Stimulated activated CD4-positive, alpha-beta T cell treated with anti-CD3 and anti-CD28 coated beads, Interleukin-1b, Interleukin-23, amount 100 ng/mL, for 1 hour (primary cell): ENCODE measurements at places on chromosomes 5 and 9.

GRCh38 chr9:35226651-35227050, 64.8 kb downstream of the UNC13B start:
- no peak for DNase-seq

DNA sequence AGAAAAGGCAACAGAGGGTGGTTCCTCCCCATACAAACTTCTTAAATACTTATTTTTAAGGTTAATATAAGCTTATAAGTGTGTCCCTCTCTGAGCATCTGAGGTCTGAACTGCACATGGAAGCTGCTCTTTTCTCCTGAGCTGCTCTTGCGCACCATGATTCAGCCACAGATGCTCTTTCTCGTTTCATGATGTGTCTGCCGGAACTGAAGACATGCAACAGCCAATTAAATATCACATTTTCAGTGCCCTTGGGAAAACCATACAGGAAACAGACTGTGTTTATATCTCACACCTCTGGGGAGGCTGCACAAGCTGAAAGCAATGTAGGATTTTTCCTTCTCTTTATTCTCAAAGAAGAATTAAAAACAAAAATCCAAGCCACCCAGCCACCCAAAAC, 96.8 kb upstream of the NREP start:
- DNase-seq: no peak

DNA sequence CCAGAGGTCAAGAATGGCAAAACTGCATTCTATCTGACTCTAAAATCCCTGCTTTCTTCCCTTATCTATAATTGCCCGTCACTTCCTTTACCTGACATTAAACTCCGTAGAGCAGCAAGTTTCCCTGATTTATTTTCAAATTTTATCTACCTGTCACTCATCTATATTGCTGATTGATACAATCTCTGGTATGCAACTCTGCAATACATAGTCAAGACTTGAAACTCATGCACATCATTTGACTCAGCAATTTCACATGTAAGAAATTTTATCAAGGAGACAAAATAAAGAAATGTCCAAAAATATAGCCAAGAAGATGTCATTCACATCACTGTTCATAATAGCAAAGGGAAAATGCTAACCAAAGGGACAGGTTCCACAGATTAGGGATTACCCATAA, 39.5 kb downstream of the FBXW11 start:
- no peak for DNase-seq

- no peak for DNase-seq
Observed at GRCh38 chr9:122103985-122104384, 10.9 kb upstream of the TTLL11 start.

- DNase-seq: no peak
Observed at GRCh38 chr5:159274676-159275075, 11.6 kb downstream of the UBLCP1 start.

GRCh38 chr9:91214086-91214485, 147.6 kb downstream of the AUH start:
- DNase-seq: no peak

DNA sequence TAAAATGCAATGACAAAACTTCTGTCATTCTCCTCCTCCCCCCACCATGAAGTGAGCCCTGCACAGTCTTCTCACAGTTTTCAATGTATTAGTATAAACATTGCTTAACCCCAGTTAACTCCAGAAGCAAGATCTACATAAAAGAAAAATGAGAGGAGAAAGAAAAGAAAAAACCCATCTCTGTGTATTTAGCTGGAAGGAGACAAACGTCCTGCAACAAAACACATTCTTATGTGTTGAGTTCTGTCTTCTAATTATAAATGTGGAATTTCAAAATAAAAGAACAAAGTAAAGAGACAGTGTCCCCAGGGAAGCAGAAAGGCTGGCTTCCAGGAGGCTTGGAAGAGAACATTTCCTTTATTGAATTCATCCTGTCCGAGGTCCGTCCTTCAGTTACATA, 491.9 kb upstream of the TUSC1 start:
- DNase-seq: no peak

DNA sequence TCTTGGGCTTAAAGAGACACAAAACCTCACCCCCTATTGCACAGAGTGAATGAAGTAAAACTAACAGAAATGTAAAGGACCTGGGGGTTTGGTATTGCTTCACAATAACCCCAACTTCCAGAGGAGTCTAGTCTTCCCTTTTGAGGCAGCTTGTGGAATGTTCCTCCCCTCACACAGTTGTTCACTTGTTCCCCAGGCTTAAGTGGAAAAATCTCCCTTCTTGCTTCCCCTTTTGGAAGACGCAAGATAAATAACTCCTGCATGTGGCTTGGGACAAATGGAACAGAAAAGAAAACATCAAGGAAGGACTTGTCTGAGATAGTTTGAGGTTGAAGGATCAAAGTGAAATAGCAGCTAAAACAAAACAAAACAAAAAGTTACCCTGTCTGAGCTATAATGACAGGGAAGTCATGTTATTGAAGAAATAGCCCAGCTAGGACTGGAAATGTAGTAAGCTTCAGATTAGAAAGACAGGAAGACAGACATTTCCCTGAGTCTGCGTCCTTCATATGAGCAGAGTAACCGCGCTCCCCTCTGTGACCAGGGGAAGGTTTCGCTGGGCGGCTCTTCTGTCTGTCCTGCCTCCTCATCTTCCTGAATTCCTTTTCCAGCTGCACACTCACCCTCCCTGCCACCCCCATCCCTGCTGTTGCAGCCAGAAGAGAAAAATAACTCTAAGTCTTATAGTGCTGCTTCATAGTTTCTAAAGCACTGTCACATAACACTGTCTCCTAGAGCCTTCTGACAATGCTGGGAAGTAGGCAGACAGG, 8.8 kb downstream of the SPARC start:
- no peak for DNase-seq

GRCh38 chr9:20353524-20353923, 268.8 kb downstream of the MLLT3 start:
- DNase-seq: no peak

GRCh38 chr5:74538206-74538661, 102.3 kb downstream of the ENC1 start:
- no peak for DNase-seq

GRCh38 chr5:144467792-144468191, 297.1 kb downstream of the KCTD16 start:
- DNase-seq: no peak

- DNase-seq: no peak
Observed at GRCh38 chr9:4375424-4376200, 75.7 kb upstream of the GLIS3 start.

DNA sequence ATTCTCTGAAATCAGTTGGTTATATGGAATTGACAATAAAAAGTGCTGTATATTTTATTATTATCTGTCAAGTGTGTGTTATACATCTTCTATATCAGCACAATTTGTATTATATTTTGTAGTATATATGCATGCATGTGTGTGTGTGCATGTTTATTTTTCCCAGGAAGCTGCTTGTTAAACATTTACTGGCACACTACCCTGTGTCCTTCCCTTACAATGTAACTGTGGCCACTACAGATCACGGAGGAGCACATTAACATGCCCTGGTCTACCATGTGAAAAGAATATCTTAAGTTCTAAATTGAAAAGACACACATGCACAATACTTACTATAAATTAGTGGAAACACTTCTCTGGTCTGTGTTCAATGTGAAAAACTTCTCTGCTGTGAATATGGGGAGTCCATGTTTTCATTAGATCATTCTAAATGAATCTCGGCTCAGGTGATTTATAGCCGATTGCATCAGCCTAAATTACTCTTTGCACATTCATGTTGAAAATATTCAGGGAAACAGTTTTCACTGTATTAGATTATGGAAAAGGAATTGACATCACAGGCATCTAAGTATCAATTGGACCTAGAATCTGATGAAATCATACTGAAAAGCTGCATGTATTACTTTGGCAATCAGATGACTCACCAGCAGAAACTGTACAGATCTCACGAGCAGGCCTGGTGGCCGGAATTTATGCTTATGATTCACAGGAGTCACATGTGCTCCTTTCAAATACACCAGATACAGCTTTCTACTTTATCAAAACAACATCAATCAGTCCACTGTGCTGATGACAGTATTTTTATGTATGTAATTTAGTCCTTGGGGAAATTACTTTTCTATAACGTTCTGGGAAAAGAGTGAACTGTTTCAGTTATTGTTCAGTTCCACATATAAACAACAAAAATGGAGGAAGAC, 39.4 kb downstream of the LURAP1L start:
- DNase-seq: no peak

DNA sequence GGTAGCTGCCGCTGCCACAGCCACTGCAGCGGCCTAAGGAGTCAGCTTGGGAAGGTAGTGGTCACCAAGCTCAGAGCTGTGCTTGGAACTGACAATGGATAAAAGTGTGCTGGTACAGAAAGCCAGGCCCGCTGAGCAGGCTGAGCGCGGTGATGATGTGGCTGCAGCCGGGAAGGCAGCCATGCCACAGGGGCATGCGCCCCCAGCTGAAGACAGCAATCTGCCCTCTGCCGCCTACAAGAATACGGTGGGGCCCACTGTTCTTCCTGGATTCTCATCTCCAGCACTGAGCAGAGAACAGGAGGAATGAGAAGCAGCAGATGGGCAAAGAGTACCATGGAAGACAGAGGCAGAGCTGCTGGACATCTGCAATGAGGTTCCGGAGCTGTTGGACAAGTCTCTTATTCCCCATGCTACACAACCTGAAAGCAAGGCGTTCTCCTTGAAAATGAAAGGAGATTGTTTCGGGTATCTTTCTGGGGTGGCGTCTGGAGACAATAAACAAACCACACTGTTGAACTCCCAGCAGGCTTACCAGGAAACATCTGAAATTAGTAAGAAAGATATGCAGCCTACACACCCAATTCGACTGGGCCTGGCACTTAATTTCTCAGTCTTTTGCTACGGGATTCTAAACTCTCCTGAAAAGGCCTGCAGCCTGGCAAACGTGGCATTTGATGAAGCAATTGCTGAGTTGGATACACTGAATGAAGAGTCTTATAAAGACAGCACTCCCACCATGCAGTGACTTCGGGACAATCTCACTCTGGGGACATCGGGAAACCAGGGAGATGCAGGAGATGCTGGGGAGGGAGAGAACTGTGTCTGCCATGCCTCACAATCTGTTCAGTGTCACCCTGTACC, 22.8 kb upstream of the ANKRD18A start:
- DNase-seq: no peak

DNA sequence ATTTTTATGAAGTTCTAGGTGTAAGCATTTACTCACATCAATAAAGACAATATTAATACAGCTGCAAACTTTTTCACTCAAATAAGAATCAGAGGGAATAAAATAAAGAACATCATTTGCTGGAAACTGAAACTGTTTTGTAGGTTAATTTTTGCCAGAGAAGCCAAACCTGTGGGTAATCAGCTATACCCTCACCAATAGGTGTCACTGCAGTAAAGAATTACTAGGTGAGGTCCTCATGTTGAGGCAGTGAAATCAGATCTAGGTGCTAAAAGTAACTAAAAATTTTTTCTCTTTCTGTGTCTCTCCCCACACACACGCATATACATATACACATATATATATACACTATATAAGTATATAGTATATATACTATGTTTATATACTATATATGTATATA, 1016.3 kb upstream of the SEMA6A start:
- DNase-seq: no peak

DNA sequence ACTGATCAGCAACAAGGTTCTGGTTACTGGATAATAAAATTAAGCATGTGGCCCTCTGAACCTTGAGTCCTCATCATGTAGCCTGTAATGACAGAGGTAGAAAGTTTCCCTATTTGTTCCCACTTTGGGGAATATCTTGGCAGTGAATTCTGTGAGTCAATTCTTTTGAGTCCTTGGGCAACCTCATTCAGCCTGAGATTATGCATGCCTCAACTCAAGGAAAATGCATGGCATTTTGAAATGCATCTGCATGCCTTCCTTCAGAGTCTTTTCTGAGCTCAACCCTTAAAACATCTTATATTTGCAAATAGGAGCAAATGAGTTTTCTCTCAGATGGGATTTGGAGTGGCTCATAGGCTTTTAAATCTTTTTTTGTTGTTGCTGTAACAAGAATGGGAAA, 218.1 kb upstream of the CD180 start:
- no peak for DNase-seq

- no peak for DNase-seq
Observed at GRCh38 chr9:92608241-92608908, 61.6 kb downstream of the IPPK start.

DNA sequence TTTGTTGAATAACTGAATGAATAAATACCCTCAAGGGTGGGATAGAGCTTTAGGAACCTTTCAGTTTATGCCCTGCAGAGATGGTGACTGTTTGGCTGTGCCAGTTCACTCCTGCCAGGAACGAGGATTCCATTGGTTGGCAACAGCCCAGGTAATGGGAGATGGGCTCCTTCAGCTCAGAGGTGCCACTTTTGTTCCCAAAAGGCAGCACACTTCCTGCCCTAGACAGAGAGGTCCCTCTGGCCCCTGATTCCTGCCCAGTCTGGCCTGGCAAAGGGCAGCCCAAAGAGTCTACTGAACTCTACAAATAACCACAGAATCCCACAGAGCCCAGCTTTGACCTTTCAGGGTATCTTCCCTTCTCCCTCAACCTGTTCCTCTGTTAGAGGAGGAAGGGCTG, 1.6 kb downstream of the C9orf152 start:
- DNase-seq: no peak

DNA sequence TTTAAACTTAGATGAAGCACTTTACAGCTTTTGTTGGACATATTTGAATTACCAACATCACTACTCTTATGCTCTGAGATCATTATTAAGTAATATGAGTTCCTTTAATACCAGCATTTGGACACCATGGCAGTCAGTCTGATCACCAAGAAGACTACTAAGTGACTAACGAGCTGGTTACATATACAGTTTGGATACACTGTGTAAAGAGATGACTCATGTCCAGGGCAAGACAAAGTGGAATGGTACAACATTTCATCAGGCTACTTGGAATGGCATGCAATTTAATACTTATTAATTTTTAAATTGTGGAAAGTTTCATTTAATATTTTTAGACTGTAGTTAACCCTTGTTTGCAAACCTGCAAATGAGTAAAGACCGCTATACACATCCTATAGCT, 237.4 kb upstream of the PRDM9 start:
- DNase-seq: no peak

- DNase-seq: no peak
Observed at GRCh38 chr9:10274175-10274574, 338.6 kb downstream of the PTPRD start.

DNA sequence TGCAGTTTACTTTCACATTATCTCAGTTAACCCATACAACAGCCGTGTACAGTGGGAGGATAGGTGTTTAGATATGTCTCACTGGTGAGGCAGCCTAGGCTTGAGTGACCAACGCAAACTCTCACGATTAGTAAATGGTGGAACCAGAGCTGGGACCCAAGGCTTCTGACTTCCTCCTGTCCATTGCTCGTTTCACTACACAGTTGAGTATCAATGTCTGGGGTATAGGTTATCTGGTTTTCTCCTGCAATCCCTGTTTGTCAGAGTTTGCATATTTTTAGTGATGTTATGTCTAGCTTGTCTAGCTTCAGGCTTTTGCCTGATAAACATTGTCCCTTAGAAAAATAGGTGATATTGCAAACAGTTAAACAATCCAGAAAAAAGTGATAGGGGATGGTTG, 62.6 kb downstream of the NUP214 start:
- DNase-seq: no peak

DNA sequence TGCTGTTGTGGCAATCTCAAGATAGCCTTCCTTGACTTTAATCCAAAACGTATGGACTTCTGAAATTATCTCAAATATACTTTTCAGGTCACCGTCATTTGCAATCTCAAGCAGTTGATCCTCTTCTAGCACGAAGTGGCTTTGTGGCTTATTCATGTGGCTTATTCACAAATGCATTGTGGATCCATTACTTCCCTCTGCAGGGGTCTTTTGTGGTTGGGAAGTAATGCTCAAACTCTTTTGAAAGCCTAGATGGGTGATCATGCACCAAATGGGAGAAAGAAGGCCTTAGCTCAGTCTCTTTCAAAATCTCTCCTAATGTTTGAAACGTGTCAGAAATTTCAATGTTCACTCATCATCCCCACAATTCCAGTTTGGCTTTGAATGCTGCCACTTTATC, 597.2 kb upstream of the CDH10 start:
- DNase-seq: no peak
